ENCODE measurements at places on chromosomes 1 and 21. TPM values are rescaled to one million over a fixed set of nuclear protein-coding genes. Genes with fewer than 3 reads are reported as not detected.

The YBEY gene
- polyA plus RNA-seq: 8.1 TPM

The CFHR2 gene
- polyA plus RNA-seq: not detected

The KANK4 gene
- polyA plus RNA-seq: 2.4 TPM

The APOBEC4 gene
- polyA plus RNA-seq: 0.02 TPM

The C1QTNF12 gene
- polyA plus RNA-seq: 3.5 TPM

The ZNF695 gene
- polyA plus RNA-seq: 0.18 TPM

The ANP32E gene
- 33.2 TPM for polyA plus RNA-seq

The SMPDL3B gene
- 1.0 TPM for polyA plus RNA-seq

The KCNK2 gene
- 0.01 TPM for polyA plus RNA-seq

The IVL gene
- polyA plus RNA-seq: not detected
